Activated gamma-delta T cell treated with anti-CD3 and anti-CD28 coated beads, Interleukin-2, amount 50 U/mL, for 16 hours (primary cell): ENCODE measurements at places on chromosomes 16 and 17.

GRCh38 chr16:12458591-12459358 is 344.9 kb downstream of the CPPED1 start:
- no peak for DNase-seq

DNA sequence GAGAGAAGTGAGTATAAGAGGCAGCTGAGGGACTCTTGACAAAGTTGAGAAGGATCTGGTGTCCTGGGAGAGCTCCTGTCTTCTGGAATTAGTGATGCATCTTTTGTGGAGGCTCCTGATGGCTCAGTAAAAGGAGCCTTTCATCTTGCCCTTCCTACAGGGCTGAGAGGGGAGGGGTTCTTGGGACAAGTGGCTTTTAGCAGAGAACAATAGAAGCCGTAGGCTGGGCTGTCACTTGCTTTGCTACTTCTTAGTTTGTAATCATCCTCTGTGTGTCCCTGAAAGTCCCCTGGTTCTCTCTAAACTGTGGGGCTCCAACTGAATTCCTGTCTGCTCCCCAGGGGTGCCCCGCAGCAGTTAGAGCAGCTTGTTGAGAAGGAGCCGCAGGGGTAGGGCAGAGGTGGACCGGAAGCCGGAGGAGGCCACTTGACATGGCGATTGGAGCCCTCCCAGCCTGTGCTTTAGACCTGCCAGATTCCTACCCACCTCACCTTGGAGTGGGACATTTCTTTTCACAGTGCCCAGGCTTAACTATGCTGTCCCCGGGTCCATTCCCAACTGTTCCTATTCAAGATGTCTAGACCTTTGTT is 85.1 kb downstream of the PRKCA start:
- DNase-seq = no peak

GRCh38 chr17:51992864-51993416 is 165.6 kb downstream of the CA10 start:
- DNase-seq = no peak

GRCh38 chr17:9202532-9202931 is 181.2 kb downstream of the NTN1 start:
- DNase-seq = no peak

DNA sequence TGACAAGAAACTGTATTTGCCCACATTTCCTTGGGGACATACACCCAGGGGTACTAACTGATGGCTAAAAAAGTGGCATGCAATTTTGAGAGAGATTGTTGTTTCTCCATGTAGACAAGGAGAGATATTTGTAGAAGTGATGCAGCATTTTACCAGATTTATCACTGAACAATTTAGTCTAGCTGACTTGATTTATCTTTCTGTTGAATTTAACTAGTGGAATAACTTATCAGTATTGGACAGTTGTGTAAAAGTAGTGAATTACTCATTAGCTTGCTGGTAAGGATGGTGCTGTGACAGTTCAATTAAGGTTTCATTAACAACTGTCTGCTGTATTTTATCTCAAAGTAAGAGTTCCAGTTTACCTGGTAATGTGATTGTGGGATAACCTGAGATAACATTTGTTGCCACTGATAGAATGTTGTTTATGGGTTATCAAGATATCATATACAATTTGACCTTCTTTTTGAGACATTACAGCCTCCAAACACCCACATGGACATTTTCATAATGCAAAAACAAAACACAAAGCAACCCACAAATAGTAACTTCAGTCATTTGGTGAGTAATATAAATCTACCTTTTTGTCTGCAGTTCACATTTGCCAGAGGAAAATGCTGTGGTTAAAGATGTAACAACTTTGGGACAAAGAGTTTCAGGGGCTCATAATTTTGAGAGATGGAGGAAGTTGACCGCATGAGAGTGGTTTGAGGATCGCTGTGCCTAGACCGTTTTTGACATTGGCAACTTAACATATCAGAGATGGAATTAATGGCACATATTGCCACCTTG is 3.8 kb downstream of the NLK start:
- DNase-seq = no peak

DNA sequence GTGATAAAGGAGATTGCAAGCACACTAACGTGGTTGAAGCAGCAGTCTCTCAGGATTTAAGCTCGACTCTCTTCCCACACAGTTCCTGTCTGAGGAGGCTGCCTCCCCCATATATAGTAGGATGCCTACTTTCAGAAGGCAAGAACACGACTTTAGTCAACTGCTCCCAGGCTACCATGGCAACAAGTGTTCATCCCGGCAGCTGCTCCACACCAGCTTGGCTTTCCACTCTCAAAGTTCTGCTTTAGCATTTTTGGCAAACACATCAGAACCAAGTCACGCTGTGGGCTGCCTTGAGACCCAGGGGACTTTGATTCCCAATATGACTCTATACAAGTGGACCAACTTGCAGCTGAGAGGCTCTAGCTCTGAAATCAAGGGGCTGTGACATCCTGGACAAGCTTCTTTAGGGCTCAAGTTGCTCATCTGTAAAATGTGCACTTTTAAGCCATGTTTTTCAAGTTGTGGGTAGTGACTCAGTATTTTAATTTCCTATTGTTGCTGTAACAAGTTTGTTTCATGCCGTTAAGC is 16.5 kb downstream of the ZP2 start:
- no peak for DNase-seq

GRCh38 chr17:73591296-73592078 is 52.8 kb downstream of the SDK2 start:
- DNase-seq = no peak

DNA sequence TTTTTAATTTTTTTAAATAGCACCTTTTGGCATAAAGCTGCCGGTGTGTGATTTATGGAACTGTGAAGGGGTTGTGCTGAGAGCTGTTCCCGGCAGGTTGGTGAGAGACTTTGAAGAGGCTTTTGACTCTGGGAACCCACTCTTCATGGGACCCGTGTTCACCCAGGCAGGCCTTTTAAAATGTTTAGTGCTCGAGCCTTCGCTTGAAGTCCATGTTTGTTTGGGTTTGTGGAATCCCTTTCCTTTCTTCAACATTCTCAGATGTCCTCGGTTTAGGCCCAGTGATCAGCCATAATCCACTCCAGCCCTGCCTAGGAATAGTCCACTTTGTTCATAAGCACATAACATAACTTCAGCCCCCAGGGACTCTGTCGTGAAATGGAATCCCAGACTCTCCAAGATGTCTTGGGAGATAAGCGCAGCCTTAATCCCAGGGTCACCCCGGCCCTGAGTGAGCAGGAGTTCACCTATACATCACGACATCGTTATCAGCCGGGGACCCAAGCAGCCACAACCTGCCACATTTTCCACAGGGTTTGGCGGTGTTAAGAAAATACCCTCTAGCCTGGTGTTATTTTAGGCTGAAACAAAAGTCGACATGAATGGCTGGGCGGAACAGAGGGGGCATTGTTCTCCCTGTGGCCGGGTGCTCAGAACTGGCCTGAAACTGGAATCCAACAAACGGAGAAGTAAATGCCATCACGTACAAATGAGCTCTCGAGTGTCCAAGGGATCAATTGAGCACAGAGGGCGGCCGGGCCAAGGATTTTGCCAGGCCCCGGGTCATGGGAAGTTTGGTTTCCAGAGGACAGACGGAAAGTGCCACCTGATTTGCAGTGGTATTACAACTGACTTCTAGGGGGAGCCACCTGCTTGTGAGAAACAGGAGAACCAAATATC is 145.7 kb upstream of the IRX3 start:
- no peak for DNase-seq

GRCh38 chr17:1943436-1943831 is 81.7 kb downstream of the RTN4RL1 start:
- DNase-seq = no peak

DNA sequence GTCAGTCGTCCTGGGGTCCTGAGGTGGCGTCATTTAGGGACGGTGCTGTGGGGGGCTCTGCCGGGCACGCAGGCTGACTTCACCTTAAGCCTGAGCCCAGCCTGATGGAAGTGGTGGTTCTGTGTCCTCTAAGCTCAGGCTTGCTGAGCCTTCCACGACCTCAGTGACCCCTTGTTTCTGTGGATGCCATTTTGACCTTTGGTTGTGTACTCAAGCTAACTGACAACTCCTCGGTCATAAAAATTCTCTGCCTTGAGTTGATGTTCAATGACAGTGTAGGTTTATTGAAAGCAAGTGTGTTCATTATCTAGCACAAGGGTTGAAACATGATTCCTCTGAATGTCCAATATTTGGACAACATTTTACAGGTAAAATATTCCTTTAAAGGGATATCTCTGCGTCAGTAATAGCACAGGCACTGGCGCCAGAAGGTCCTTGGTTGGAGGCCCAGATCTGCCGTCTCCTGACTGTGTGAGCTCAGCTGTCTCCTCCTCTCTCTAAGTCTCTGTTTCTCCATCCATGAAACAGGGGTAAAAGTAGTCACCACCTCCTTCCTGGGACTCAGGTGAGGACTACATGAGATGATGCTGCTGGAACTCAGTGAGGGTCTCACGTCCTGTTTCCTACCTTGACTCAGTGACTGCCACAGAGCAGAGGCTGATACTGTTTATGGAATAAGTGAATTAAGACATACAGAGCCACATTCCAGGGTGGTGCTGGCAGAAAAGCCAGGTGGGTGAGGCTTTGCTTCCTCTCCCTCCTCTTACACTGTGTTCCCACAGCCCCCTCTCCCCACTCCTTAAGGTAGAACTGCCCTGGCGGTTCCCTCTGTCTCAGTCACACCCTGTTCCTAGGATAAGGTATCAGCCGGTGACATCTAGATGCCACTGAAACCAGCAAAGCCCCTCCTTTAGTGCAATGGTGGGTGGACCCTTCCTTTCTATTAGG is 75.7 kb downstream of the IRF8 start:
- DNase-seq = no peak
